NCI-H2171 (cell line): ENCODE measurements at places on chromosomes 12 and 14.

DNA sequence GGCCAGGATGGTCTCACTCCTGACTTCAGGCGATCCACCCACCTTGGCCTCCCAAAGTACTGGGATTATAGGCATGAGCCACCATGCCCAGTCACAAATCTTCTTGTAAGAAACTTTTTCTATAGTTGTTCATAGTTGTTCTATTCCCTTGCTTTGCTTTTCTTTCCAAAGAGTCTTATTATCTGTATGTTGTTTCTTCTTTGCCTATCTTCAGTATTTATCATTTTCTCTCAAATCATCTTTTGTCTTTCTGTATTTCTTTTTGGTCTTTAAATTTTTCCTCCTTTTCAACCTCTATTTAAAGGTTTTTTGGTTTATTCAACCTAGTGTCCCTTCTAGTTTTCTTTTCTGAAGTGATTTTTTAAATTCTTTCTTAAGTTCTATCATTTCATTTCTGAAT, 68.7 kb downstream of the LRP6 start:
- no peak for DNase-seq

DNA sequence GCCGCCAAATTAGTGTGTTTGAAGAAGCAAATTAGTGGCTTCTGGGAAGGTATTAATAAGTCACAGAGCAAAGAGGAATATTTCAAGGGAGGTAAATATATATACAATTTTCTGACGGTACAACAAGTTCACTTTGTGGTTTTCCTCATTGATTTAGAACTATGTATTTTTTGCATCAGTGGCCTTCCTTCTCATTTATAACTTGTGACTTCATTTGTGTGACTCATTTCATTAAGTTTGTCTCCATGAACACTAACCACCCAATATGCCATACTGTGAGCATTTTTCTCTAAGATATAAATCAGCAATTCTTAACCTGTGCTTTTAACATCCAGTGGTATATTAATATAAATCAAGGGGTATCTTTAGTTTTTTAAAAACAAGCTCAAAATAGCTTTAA, 29.3 kb upstream of the ARHGAP5 start:
- no peak for DNase-seq

DNA sequence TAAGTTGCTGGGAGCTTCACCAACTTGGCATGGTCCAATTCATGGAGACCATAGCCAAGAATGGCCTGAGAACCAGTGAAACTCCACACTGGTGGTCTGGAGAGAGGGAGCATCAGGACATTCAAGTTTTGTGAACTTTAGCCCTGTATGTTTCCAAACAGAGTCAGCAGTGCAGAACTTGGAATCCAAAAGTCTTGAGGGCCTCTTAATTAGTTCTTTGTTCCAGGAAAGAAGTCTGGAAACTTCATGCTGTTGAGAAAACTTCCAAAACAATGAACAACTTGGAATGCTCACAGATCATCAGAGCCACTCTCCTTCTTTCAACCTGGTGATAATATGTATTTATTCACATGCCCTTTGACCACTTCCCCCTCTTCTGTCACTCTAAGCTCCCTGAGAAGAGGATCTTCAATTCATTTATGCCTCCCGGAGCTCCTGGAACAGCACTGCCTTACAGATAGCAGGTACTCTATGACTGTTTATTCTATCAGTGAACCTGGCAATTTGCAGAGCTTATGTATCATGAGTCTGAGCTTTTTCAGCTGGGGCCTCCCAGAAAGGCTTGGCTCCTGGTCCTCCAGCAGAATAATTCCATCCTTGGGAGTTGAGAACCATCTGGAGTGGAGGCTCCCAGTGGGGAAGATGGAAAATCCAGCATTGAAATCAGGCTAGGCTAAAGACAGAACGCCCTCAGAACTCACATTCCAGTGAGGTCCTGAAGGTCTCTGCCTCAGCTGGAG, 191.4 kb downstream of the KTN1 start:
- DNase-seq: no peak

GRCh38 chr14:105931808-105932483, 405.6 kb downstream of the TMEM121 start:
- DNase-seq: peak; percentile 33

DNA sequence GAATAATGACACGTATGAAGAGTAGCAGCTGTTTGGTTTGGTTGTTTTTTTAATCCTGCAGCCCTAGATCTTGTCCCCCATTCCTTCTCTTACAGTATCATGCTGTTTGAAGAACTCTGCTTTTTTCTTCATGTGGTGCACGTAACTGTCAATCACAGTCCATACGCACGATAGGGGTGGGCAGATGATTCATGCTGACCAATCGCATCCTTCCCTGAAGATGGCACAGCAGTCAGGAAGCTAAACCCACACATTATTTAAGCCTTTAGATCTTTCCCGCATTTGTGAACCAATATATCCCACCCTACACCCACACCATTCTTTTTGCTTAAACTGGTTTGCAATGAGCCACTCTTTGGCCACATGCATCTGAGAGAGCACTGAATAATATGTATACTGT, 158.9 kb upstream of the PLEKHA5 start:
- DNase-seq: no peak

DNA sequence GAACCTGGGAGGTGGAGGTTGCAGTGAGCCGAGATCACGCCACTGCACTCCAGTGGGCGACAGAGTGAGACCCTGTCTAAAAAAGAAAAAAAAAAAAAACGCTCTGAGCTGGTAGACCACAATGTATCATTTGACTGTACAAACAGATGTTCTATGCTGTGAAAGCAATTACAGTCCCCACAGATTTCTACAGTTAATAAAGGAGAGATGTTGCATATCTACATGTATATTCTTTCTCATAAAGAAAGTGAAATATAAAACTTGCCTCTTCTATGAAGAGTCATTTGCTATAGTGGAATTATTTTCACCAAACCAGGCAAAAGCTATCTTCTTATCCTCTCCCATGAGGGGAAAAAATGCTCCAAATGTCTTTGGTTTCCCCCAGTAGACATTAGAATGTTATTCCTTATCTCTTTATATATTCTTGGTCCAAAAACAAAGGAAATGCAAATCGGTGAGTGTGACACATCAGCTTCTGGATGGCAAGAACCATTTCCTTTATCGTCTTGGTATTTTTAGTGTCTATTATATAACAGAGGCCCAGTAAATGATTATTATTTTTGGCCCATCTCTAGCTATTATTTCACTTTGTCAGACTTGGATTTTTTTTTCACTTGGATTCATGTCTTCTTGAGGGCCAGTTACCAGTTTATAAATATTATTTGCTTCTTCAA, 230.4 kb downstream of the SSPN start:
- no peak for DNase-seq

GRCh38 chr14:61750708-61751474, 11.3 kb upstream of the SNAPC1 start:
- DNase-seq: peak; percentile 89

DNA sequence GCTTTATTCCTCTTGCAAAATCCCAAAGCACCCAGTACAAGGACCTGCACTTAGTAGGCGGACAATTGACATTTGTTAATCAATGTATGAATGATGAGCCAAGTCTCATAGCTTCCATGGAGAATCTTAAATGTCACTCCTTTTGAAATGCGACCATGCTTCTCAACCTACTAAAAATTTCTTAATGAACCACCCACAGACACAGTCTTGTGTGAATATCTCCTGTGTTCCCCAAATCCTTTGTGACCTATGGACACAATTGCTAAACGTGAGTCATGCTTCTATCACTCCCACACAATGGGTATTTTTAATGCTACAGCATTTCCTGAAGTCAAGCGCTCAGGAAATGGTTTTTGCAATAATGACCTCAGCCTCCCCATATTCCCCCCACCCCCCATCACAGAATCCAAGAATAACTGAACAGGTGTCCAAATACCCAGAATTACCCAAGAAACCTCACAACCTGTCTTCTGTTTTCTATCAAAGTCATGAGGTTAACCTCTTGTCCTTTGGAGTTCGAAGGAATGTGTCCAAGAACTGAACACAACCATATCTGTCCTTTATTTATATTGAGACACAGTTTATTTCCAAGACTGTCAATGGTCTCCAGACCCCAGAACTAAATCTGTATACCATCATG, 163.6 kb upstream of the PLEKHG7 start:
- DNase-seq: no peak
